ENCODE measurements at places on chromosomes 6 and 20.

DNA sequence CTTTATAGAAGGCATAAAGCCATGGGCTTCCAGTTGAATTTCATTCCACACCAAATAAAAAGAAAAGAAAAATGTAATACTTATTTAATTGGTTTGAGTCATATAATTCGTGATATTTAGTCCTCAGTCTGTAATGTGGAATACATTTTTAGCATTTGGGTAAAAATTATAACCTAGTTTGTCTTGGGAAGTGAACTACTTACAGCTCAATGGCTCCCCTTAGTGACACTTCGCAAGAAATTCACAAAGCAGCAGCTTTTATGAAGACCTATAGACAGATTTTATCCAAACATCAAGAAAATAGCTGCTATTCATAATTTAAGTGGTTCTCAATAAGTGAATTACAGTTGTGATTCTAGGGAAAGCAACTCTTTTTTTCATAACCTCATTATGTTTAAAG lies 72.1 kb downstream of the RSPO3 start:
- no peak for DNase-seq

GRCh38 chr6:168326294-168327261 lies 7.0 kb upstream of the DACT2 start:
- no peak for DNase-seq

DNA sequence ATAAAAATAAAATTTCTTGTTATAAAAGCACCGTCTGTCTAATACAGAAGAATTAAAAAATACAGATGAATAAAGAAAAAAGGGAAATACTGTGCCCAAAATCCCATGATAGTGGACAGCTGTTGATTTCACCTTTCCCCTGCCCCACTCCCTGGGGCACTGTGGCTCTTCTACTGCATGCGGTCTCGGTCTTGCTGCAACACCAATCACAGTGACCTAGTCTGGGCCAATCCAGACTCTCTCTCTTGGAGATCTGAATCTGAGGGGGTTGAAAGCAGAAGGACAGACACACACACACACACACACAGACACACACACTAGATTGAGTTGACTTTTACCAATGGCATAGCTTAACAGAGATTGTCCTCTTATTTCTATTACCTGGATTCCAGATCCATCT lies 70.5 kb upstream of the FYN start:
- DNase-seq: no peak

DNA sequence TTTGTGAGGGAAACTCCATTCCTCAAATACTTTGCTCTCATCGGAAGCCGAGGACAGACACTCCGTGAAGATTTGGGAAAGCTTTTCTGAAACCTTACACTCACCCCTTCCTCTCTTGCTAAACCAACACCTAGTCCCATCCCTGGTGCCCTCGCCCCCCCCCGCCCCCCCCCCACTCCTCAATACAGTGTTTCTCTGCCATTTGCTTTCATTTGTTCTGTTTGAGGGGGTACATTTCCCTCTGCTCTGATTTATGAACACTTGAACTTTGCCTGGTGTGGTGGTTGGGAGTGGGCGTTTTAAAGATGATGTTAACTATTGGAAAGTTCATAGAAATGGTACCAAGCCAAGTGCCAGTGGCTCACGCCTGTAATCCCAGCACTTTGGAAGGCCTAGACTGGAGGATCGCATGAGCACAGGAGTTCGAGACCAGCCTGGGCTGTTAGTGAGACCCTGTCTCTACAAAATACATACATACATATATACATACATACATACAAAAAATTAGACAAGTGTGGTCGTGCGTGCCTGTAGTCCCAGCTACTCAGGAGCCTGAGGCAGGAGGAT lies 1.1 kb downstream of the RAB32 start:
- DNase-seq: no peak

- no peak for DNase-seq
Observed at GRCh38 chr6:72689107-72689954, 67.5 kb downstream of the KCNQ5 start.

GRCh38 chr6:169291646-169292337 lies 38.1 kb upstream of the THBS2 start:
- no peak for DNase-seq

- DNase-seq: no peak
Observed at GRCh38 chr6:130524552-130524951, 158.7 kb downstream of the TMEM200A start.

DNA sequence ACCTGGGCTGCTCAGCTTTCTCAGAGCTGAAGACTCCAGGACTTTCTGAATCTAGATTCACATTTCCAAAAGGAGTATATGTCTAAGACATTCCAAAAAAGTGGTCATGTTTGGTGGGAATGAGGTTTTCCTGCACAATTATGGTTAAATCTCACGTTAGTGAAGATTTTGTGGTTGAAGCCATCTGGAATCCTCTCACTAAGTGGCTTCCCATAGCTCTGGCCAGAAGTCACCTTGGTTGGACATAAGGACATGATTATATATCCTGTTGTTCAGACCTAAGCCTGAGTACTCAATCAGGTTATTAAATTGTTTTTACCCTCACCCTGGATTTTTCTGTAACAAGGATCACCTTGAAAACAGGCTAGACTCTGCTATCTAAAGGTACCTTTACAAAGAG lies 176.1 kb upstream of the PLN start:
- DNase-seq: no peak

DNA sequence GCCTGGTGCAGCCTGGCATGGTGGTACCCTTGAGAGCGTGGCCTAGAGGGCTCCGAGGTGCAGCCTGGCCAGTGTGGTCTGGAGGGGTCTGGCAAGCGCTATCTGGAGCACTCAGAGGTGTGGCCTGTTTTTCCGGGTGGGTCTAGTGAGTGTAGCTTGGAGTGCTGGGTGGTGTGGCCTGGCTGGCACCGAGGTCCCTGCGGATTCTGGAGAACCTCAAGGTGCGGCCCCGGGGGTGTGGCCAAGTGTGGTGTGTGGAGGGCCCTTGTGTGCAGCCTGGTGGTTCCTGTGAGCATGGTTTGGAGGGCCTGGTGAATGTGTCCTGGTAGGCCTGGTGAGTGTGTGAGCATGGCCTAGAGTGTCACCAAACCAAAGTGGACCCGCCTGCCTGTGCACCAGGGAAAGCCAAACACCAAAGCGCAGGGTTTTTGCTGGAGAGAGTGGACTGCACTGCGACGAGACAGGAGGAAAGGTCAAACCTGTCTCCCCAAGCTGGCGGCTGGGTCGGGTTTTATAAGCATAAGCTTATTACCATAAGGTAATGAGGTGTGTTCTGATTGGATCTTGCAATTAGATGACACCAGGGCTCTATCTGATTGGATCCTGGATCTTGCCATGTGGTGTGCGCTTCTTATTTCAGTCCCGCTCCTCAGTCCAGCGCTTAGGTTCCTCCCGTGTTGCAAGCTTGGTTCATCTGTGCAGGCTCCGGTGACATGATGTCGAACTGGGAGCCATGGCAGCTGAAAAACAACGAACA lies 35.7 kb downstream of the IGF2R start:
- DNase-seq: no peak

- no peak for DNase-seq
Observed at GRCh38 chr6:119311514-119312142, 37.9 kb downstream of the MAN1A1 start.

DNA sequence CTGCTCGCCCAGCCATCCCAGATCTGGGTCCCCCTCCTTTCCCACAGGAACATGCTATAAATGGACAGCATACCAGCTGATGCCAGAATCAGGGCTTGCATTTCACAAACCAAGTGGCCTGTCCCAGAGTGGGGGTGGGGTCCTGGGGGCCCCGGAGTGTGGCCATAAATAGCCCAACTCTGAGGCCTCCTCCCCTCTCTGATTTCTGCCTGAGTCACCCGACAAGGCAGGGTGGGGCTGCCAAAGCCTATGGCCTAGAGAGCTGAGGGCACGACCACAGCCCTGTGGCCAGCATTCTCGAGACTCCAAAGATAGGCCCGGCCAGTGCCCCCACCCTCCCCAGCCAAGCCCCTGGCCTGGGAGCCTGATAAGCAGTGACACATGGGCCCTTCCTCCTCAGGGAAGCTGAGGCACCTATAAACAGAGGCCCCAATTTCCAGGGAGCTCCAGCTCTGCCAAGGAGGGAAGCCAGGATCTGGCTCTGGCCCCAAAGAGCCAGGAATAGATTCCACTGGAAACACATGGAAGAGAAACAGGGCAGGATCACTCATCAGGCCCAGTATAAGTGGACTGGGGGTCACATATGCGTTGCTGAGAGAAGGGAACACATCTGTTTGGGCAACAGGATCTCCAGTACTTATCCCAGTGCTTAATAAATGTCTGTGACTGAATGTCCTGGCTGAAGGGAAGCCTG lies 20.3 kb downstream of the SNTA1 start:
- peak; percentile 57 for DNase-seq

Measured in right forelimb (tissue), 1 donor.